ENCODE measurements at places on chromosomes 12 and 14.
A peak's percentile ranks its signal among the peaks of the same experiment; 100 is the strongest.

GRCh38 chr14:20754308-20754707 is 8.6 kb downstream of the EDDM3A start:
- no peak for DNase-seq

- DNase-seq = no peak
Measured at GRCh38 chr12:71060426-71060825, 97.4 kb downstream of the TSPAN8 start.

- DNase-seq = no peak
Measured at GRCh38 chr12:3304436-3305165, 186.4 kb upstream of the PRMT8 start.

DNA sequence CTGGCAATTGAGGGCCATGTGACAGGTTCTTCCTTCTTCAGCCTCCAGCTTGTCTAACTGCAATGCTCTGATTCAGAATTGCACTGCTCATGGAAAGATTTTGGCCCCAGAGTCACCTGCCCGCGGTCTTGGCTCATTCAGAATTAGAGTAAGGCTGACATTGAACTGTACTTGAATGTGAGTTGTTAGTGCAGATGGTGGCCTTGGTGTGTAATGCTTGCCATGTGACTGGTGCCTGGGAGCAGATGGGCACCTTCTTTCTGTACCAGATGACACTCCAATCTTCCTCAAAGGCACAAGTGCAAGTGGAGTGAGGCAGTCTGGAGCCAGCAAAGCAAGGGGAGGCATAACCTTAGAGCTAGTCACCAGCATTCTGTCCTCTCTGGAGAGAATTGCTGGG is 36.5 kb upstream of the ANO4 start:
- DNase-seq = no peak

- no peak for DNase-seq
Measured at GRCh38 chr14:22544881-22545420, 44.1 kb downstream of the DAD1 start.

DNA sequence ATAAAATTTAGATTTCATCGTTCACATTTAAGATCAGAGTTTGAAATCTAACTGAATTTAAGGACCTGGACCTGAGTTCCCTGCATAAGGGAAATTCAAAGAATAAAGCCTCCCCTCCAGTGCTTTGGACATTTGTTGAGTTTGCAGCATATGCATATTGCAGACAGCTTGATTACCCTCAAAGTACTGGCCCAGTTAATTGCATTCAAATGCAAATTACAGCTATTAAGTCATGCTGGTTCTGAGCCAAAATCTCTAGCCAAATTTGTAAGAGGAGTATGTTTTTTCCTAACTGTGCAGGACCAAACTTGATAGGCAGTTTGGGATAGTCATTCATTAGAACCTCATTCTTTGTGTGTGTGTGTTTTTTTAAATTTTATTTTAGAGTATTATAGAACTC is 9.1 kb upstream of the KIF21A start:
- no peak for DNase-seq

GRCh38 chr12:127153996-127154395 is 1113.0 kb upstream of the TMEM132C start:
- no peak for DNase-seq

GRCh38 chr14:89058697-89059096 is 234.2 kb downstream of the TTC8 start:
- DNase-seq = no peak

GRCh38 chr14:40889126-40889525 is 717.5 kb upstream of the LRFN5 start:
- no peak for DNase-seq

- peak; percentile 49 for DNase-seq
Measured at GRCh38 chr14:106844608-106845285, 1318.4 kb downstream of the TMEM121 start.

DNA sequence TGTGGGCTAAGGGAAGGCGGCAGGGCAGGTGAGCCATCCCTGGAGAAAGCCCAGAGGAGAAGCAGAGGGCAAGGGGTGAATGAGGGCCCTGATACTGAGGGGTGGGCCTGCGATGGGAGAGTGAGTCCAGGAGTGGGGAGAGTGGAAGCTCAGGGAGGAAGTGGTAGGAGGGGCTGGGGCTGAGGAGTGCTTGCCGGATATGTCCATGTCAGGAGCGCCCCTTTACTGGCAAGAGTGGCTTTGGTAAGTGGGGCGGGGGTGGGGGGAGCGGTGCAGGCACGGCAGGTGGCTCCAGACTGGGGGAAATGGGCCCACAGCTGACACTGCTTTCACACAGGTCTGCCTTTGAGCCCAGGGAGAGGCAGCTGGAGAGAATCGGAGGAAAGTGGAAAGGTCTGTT is 86.4 kb upstream of the GPR68 start:
- no peak for DNase-seq

DNA sequence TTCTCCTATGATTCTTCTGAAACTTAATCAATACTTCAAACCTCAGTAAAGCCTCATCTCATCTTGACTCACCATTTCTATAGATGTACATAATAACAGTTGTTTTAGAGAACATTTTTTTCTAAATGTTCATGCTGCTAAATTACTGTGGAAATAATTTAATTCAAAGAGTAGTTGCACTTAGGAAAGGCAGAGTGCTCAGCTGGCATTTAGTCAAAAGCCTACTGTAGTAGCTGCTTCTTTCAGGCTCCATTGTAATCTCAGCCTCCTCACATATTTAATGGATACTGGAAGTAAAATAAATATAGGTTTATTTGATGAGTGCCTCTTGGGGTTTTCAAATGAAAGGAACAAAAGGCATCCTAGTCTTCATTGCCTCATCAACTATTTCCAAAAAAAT is 325.0 kb downstream of the CCER1 start:
- no peak for DNase-seq

GRCh38 chr12:10226086-10226485 is 13.4 kb downstream of the GABARAPL1 start:
- no peak for DNase-seq

- no peak for DNase-seq
Measured at GRCh38 chr14:21258005-21258888, 11.0 kb downstream of the HNRNPC start.

GRCh38 chr12:91395628-91396135 is 213.1 kb upstream of the DCN start:
- DNase-seq = no peak

- DNase-seq = no peak
Measured at GRCh38 chr12:123705935-123706334, 6.2 kb upstream of the ATP6V0A2 start.

DNA sequence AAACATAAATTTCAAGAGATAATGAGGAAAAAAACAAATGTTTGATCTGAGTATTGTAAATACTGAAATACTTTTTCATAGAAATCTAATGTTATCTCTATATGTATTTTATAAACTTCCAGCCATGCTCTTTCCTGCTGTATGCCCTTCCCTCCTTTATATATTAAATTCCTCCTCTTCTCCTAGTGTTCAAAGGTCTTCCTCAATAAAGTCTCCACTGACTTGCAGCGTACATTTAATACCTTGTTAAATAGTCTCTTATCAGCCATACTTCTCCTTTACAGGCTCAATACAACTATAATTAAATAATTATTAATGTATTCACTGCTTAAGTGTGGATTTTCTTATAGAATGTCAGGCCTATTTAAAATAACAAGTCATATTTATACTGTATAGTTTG is 26.0 kb downstream of the ERGIC2 start:
- DNase-seq = no peak

DNA sequence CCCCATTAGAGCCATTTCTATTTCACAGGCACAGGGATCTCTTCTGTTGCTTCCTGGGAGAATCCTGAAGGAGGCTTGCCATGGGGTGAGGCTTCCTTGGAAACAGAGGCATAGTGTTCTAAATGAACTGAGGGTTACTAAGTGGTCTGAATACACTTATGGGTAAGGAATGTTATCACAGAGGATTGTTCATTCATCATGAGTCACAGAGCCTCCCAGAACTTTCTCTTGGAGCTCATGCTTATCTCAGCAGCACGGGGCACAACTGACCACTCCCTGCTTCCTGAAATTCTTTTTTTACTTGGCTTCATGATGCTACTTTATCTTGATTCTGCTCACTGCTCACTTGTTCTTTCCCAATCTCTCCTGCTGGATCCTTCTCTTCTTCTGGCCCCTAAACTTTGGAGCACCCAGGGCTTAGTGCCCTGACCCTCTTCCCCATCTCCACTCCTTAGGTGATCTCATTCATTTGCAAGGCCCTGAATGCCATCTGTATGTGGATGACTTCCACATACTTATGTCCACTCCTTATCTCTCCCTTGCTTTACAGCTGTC is 57.9 kb downstream of the ANO6 start:
- no peak for DNase-seq

DNA sequence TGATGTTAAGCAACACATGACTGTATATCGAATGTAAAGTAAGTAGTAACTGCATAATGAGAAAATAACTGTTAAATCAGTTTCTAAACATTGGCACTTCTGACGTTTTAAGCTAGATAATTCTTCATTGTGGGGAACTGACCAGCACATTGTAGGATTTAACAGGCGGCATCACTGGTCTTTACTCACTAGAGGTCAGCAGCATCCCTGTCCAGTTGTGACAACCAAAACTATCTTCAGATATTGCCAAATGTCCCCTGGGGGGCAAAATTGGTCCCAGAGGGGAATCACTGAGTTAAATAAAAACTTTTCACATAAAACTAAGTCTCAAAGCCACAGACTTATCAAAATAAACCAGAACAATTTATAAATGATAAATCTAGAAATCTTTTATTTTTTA is 65.3 kb downstream of the BLTP3B start:
- no peak for DNase-seq
